ENCODE measurements at places on chromosomes 2 and 18. TPM values are rescaled to one million over a fixed set of nuclear protein-coding genes. Genes with fewer than 3 reads are reported as not detected.

CCL20 gene
- 3.9 TPM for total RNA-seq

SANBR gene
- total RNA-seq, result 10.3 TPM

CD8A gene
- total RNA-seq, result 0.51 TPM

FASTKD2 gene
- 29.4 TPM for total RNA-seq

C2orf81 gene
- total RNA-seq, result 3.6 TPM

ZEB2 gene
- 9.8 TPM for total RNA-seq

IL36RN gene
- total RNA-seq, result 0.12 TPM

EGR4 gene
- 0.19 TPM for total RNA-seq

NAT8 gene
- total RNA-seq, result not detected

DNAH7 gene
- 1.0 TPM for total RNA-seq

RAD51AP2 gene
- total RNA-seq, result not detected

GALNT3 gene
- not detected for total RNA-seq

CDK15 gene
- not detected for total RNA-seq

ACOXL gene
- total RNA-seq, result not detected

ANKRD23 gene
- 1.4 TPM for total RNA-seq

CAPN14 gene
- not detected for total RNA-seq

LBX2 gene
- total RNA-seq, result 2.7 TPM

C18orf54 gene
- 2.1 TPM for total RNA-seq

CAMKMT gene
- total RNA-seq, result 5.1 TPM

C18orf63 gene
- total RNA-seq, result not detected

MSH2 gene
- total RNA-seq, result 33.8 TPM

DSC3 gene
- total RNA-seq, result 1.5 TPM

AKAIN1 gene
- total RNA-seq, result not detected

PSMA8 gene
- not detected for total RNA-seq

SERPINB10 gene
- not detected for total RNA-seq

GAREM2 gene
- total RNA-seq, result 6.4 TPM

INPP4A gene
- 9.8 TPM for total RNA-seq

RGPD3 gene
- 0.16 TPM for total RNA-seq

FAM117B gene
- total RNA-seq, result 2.3 TPM

RPRM gene
- total RNA-seq, result 0.11 TPM

CCBE1 gene
- 13.2 TPM for total RNA-seq

PECR gene
- total RNA-seq, result 13.9 TPM

SULT1C3 gene
- not detected for total RNA-seq

LRRC30 gene
- total RNA-seq, result not detected

SKOR2 gene
- not detected for total RNA-seq

CD207 gene
- total RNA-seq, result 0.07 TPM

RPRD1A gene
- 15.6 TPM for total RNA-seq

NTSR2 gene
- not detected for total RNA-seq

ASTL gene
- total RNA-seq, result not detected
